ENCODE measurements at places on chromosomes 1 and 21.

DNA sequence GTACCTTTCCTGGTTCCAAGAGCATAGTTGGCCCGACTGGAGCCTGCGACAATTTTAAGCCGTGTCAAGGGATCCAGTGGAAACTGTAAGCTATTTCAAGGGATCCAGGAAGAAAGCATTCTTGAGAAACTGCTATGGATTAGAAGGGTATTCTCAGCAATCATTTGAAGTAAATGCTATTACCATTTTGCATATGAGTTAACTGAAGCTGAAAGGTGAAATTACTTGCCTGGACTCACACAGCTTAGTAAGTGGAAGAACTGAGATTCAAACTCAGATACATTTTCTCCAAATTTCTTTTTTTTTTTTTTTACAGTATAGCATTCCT, 589 bp downstream of the ZNF684 start:
- DNase-seq = no peak

- DNase-seq = no peak
Observed at GRCh38 chr1:234476172-234476571, 2.8 kb downstream of the TARBP1 start.

DNA sequence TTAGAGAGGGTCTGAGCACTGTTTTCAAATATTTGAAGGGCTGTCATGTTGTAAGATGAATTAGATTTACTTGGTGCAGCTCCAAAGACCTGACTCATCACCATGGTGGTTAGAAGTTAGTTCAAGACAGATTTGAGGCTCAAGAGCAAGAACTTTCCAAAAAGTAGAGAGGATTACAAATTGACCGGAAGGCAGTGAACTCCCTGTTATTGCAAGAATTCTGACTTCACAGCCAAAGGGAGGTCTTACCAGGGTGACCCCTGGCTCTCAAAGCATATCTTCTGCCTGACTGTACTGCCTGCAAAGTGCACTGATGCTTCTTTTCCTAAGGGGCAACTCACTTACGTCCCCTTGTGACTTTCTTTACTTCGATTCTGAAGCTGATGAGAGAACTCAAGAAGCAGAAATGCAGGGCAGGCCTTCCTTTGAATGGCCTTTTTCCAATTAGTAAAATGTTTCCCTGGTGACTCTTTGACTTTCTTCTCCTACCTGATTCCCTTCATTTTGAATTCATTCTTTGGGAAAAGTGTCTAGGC, 86.4 kb downstream of the NAV1 start:
- DNase-seq = peak; percentile 90

GRCh38 chr1:162381383-162381782, at the start of gene C1orf226:
TSS of gene C1orf226 (plus strand) at chr1:162381728. CDS start at chr1:162381902, 174 bp downstream.
- no peak for DNase-seq

DNA sequence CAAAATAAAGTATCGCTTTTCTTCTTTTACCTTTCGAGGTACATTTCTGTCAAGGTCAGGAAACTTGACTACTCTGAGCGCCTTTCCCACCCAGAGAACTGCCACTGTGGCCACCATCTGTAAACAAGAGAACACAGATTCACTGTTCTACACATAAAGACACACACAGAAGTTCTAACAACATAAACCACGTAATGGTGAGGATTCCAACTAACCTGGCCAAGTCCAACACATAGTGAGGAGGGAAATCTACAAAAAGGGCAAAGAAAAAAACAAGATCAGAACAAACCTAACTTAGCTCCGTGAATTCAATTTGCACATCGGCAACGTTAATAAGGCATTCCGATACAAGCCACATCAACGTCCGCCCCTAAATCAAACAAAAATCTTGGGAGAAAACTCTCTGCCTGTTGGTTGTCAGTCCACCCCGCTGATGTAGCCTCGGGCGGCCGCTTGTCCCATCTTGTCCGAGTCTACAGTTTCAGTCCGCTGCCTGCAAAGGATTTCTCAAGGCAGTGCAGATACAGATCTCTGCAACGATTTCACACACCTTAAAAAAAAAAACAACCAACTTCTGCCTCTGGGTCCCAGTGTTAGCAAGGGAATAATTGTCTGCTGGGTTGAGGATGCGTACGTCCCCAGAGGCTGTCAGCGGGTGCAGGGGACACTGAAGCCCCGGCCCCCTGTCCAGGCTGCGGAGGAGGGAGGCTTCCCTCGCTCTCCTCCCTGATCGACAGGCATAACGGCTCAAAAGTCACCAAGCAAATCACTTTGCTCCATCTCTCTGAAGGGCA, 1.0 kb downstream of the SLC35D1 start:
- DNase-seq = no peak

GRCh38 chr1:184937729-184938128, 36.6 kb downstream of the NIBAN1 start:
- DNase-seq = no peak

- DNase-seq = no peak
Observed at GRCh38 chr1:107919953-107920352, 45.0 kb downstream of the VAV3 start.
